ENCODE measurements at places on chromosomes 1 and 21.

DNA sequence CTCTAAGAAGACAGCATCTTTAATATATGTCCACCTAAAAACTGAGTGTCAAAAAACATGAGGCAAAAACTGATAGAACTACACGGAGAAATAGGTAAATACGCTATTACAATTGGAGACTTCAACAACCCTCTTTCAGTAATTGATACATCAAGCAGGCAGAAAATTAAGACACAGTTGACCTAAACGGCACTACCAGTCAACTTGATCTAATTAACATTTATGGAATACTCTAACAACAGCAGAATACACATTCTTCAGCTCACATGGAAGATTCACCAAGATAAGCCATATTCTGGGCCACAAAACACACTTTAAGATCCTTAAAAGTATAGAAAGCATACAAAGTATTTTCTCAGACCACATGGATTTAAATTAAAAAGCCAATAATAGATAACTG lies 137.6 kb downstream of the CLIC6 start:
- no peak for DNase-seq

DNA sequence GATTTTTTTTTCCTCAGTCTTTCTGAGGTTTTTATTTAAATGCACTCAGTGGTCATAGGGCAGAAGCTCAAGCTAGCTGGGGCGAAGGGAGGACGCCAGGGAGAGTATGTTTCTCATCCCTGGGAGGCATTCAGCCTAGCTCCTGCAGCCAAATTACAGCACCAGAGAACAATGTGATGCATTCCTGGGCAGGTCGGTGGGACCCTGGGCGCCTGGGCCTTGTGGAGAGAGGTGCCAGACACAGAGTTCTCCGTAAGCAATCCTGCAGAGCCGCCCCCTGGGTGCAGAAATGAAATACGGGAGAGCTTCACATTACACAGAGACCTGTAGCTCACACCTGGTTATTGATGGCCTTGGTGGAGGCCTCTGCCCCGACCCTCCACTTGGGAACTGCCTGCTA lies 15.5 kb downstream of the WNT2B start:
- no peak for DNase-seq

DNA sequence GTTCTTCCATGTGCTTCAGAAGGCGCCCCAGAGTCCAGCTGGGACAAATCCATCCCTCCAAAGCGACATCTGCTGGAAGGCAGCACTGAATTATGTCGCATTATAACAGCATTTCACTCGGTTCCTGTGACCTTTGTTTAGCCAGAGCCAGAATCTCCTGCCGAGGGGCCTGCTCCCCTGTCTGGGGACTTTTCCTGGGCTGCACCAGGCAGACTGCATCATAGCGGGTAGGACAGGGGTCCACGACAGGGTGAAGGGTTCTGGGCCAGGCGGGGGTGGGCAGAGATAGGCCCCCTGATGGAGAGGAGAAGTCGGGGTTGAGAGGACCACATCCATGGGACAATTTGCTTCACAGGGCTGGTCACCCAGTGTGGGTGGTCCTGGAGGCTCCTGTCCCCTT lies 276.9 kb downstream of the MATN1 start:
- no peak for DNase-seq

GRCh38 chr1:41078616-41079015 lies 57.1 kb upstream of the SLFNL1 start:
- no peak for DNase-seq

- DNase-seq, result no peak
Measured at GRCh38 chr1:161404051-161404597, 36.4 kb upstream of the CFAP126 start.

DNA sequence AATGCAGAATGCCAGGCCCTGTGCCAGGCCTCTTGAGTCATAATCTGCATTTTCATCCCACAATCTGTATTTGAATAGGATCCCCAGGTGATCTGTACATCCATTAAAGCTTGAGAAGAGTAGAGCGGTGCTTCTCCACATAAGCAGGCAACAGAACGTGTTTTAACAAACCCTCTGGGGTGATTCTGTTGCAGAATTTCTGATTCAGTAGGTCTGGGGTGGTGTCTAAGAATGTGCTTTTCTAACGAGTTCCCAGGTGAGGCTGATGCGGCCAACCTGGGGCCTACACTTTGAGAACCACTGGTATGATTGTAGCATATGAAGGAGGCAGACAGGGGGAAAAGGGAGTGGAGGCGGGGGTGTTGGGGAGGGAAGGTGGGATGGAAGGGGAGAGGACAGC lies 78.4 kb upstream of the POU3F1 start:
- no peak for DNase-seq

DNA sequence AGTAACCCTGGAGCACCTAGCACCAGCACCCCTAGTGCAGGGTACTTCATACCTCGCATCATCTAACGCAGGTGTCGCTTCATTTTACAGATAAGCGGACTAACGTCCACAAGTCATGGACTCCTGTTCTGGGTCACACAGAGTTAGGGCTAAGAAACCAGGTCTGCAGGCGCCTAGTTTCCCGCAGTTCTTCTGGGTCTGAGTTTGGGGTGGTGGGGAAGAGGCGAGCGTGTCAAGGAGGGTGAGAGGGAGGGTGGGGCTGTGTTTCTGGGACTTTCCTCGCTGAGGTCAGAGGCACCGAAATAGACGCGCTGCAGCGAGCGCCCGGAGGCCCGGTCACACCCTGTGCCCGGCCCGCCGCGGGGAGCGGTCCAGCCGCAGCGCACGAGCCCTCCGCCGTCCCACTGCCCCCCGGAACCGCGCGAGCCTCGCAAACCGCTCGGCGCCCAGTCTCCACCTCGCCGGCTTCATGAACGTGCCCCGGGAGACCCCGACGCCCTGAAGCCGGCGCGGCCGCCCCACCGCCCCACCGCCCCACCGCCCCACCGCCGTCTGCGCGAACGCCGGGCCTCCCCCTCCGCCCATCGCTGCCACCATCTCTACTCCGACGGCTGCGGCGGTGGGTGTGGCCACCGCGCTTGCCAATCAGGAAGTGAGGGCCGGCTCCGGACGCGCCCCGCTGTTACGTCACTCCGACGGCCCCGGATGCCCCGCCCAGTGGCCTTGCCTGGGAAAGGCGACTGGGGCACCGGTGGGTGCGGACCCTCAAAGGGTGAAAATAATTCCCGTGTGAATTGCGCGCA lies 12.3 kb downstream of the IFI6 start:
- DNase-seq, result peak; percentile 80

- DNase-seq, result no peak
Measured at GRCh38 chr1:101497881-101498559, 261.2 kb downstream of the S1PR1 start.

DNA sequence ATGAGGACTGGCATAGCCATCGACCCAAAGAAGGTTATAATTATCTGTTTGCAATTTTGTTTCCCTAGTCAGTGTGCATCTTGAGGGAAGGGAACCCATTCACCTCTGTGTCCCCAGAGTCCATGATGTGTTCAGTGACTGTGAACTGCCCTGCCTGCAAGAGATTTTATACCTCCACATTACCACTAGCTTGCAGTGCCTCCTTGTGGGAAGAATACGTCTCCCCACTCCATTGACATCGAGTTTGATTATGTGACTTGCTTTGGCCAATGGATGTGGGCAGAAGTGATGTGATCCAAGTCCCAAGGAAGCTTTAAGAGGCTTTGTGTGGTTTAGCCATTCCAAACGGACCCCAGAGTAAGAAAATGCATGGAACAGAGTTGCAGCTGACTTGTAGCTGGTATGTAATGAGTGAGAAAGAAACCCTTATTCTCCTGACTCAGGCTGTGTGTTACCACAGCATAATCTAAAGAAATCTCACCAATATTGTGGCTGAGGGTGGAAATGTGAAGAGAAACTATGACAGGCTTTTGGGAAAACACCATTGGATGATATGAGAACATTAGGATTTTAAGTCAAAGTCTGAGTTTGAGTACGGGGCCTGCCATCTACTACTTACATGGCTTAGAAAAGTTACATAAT lies 47.8 kb upstream of the NRDC start:
- DNase-seq, result no peak

DNA sequence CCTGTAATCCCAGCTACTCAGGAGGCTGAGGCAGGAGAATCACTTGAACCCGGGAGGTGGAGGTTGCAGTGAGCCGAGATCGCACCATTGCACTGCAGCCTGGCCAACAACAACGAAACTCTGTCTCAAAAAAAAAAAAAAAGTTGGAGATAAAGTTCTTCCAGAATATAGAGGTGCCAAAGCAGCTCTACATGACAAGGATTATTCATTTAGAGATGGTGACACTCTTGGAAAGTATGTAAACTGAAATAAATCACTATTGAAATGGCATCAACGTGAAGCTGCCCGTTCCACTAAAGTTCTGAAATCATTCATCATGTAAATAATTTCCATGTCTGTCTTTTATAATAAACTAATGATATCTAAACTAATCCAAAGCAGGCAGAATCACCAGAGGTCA lies 14.9 kb downstream of the EIF4G3 start:
- DNase-seq, result no peak

DNA sequence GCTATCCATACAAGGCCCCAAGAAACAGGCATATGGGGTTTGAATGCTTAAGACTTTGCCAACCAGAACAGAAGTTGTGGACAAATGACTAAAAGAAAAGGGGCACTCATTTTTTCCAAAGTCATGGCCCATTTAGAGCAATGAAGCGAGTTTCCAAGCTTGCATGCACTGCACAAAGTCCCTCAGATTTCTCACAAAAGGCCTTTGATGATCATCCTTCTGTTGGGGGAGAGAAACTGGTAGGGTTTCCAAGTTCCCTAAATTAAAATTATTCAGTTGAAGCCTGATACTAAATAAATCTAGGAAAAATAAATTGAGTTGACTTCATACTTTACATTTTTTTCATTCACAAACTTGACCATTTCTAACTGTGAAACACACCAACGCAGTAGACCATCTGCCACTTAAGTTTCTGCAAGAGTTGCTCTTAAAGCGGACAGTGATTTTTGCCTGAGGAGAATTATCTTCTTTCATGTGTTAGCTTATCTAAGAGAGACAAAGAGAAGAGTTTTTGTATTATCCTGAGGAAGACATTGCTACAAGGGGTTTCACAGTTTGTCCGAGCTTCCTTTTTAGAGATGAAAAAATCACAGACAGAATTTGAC lies 139.2 kb downstream of the SEC16B start:
- no peak for DNase-seq

- no peak for DNase-seq
Measured at GRCh38 chr1:247548092-247548491, 842 bp upstream of the GCSAML start.

- no peak for DNase-seq
Measured at GRCh38 chr1:201719812-201720521, 109.0 kb upstream of the IPO9 start.

DNA sequence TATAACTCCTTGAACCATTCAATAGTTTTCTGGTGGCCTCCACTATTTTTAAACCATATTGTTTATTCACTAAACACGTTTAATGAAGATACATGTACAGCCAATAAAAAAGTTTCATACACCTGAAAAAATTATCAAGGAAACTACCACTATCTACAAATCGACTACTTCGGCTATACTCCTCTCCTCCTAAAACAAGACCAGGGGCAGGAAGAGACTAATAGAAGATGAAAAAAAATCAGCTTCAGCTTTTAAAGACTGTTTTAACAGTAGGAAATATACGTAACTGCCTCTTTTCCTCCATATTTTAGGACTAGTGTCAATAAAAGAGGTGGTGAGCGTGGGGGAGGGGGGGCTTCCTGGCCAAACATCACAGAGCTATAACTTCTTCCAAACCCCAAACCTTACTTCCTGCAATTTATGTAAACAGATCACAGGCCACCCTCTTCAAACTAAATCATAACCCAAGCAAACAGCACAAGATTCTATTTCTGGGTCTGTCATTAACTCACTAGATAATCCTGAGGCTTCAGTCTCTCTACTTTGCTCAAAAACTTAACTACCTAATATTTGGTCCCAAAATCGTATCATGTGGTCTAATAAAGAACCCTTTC lies 15.1 kb downstream of the FOXJ3 start:
- no peak for DNase-seq

DNA sequence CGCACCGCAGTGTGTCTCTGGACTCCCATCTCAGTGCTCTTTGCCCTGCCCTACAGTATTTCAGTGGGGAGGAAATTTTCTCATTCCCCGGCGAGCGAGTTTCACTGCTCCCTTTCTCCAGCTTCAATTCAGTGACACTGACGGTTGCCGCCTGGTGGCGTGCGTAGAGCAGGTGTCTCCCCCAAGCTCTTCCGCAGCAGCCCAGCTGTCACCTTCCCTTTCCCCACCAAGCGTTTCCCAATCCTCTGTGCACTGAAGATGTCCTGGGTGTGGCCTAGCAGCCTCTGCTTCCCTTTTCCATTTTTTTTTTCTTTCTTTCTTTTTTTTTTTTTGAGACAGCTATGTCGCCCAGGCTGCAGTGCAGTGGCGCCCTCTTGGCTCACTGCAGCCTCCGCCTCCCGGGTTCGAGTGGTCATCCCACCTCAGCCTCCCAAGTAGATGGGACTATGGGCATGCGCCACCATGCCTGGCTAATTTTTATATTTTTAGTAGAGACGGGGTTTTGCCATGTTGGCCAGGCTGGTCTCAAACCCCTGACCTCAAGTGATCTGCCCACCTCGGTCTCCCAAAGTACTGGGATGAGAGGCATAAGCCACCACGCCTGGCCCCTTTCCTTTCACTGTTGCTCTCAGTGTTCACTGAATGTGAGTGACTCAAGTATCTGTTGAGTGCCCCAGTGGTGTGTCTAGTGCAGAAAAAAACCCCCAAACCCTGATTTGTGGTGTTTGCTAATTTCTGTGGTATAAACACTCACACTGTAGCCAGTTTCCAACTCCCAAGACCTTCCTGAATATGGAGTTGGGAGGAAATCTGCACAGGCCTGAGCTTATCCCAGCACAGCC lies 30.1 kb downstream of the TNFRSF1B start:
- no peak for DNase-seq

- peak; percentile 26 for DNase-seq
Measured at GRCh38 chr1:152109231-152109997, 5.8 kb downstream of the TCHH start.

DNA sequence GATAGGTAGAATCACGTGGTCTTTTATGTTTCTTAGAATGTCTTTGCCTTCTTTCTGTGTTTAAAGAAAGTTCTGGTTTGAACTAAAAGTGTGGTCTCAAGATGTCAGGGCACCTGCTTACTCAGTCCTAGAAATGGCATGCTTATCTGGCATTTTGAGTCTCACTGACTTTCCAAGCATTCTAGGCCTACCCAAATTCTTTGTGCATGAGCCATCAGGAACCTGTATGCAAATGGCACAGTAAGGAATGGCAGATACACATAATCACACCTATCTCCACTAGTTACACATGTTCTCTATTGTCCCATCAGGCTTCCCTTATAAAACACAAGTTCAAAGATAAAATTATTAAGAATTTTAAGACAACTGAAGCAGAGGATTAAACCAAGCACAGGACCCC lies 29.5 kb upstream of the CLCA4 start:
- no peak for DNase-seq
